ENCODE measurements at places on chromosomes 6 and 20.

DNA sequence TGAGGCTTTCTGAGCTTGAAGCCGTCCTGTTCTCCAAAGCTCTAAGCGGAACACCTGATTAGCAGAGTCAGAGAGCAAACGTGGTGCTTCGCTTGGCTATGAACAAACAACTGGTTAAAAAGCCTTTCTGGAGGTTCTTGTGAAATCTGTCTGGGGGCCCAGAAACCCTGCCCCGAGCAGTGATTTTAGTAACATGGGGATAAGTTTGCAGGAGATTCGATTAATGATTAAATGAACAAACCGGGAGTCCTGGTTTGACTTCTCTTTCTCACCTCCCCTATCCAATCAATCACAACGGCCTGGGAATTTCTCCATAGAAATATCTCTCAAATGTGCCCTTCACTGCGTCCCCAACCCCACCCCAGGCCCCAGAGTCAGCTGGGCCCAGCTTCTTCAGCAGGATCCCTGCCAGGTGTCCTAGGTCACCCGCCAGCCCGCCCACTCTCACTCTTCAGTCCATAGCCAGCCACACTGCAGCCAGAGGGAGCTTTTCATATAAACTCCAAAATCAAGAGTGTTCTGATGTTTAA, 43.6 kb downstream of the ZDHHC14 start:
- H3K27me3 ChIP-seq: no peaks in the 10 kb centered on the region
- no peaks in the 10 kb centered on the region for H3K4me1 ChIP-seq
- H3K27ac ChIP-seq: no peak overlapping the region
- DNase-seq: no peak

- peaks cover 18% of the 10 kb centered on the region for H3K36me3 ChIP-seq
- no peak overlapping the region for H3K27ac ChIP-seq
- no peak for DNase-seq
- no peaks in the 10 kb centered on the region for H3K27me3 ChIP-seq
- H3K4me1 ChIP-seq: peaks cover 13% of the 10 kb centered on the region
- no peak overlapping the region for H3K4me3 ChIP-seq
Observed at GRCh38 chr20:62898970-62899632, 27.2 kb downstream of the DIDO1 start.

GRCh38 chr6:142679907-142680700, 264.9 kb downstream of the HIVEP2 start:
- H3K4me3 ChIP-seq: no peak overlapping the region
- H3K4me1 ChIP-seq: no peaks in the 10 kb centered on the region
- peaks cover 11% of the 10 kb centered on the region for H3K27me3 ChIP-seq

- DNase-seq: peak; percentile 70
- H3K27ac ChIP-seq: no peak overlapping the region
- no peaks in the 10 kb centered on the region for H3K27me3 ChIP-seq
- H3K4me3 ChIP-seq: no peak overlapping the region
- H3K36me3 ChIP-seq: no peaks in the 10 kb centered on the region
Observed at GRCh38 chr6:107319906-107320530, 139.3 kb downstream of the PDSS2 start.

GRCh38 chr6:27505209-27506027, 32.5 kb upstream of the ZNF184 start:
- no peak overlapping the region for H3K4me3 ChIP-seq
- DNase-seq: peak; percentile 32
- H3K27me3 ChIP-seq: no peaks in the 10 kb centered on the region

- H3K4me1 ChIP-seq: peaks cover 10% of the 10 kb centered on the region
- H3K27me3 ChIP-seq: peaks cover 3% of the 10 kb centered on the region
- H3K36me3 ChIP-seq: no peaks in the 10 kb centered on the region
- no peak overlapping the region for H3K27ac ChIP-seq
- H3K4me3 ChIP-seq: no peak overlapping the region
Observed at GRCh38 chr6:89310929-89311328, 4.2 kb downstream of the GABRR2 start.

DNA sequence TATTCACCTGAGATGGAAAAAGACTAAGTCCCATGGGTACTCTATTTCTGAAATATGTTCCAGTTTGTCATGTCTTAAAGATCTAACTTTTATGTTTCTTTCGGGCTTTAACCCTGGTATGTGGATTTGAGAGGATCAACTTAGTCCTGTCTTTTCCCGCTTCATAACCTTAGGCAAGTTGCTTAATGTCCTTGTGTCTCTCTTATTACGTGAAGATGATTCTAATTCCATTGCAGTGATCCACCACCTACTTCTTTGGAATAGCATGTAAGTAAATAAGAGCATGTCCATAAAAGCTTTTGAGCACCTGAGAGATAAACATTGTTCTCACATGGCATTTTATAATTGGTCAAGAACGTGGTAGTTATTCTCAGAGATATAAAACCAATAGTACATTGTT, 23.0 kb downstream of the SPTLC3 start:
- DNase-seq: no peak
- no peak overlapping the region for H3K4me3 ChIP-seq
- no peaks in the 10 kb centered on the region for H3K4me1 ChIP-seq
- H3K36me3 ChIP-seq: no peaks in the 10 kb centered on the region

DNA sequence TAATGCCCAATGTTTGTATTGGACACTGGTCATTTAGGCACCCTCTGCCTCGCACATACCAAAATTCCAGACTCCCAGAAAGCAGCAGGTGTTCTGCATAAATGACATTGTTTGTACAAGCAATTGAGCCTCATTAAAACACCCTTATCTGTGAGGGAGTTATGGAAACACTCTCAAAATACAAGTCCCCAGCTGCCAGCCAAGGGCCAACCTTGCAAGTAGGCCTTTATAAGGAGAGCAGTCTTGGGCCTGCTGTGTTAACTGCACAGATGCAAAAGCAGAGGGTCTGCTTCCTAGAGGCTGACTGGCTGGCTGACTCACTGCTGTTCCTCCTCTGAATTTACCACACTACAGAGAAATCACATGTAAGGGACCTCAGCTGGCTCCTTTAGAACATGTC, 150.4 kb upstream of the HMGN3 start:
- no peaks in the 10 kb centered on the region for H3K4me1 ChIP-seq
- H3K4me3 ChIP-seq: no peak overlapping the region
- DNase-seq: peak; percentile 29
- no peaks in the 10 kb centered on the region for H3K27me3 ChIP-seq

DNA sequence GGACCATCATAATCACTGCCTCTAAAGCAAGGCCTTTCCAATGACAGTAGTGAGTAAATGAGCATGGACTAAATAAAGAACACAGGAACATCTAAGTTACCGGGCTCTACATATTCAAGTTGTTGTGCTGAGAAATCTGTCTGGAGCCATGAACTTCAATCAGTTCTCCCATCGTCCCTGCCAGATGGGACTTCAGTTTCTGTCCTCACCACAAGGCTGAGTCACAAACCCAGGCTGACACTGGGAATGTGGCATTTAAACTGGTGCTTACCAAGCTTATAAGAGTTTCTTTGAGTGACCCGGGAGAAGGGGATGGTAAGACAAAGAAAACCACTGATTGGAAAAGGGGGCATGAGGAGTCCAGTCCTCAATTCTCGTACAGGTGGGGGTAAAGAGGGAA, 497.0 kb downstream of the MAFB start:
- no peak for DNase-seq
- H3K36me3 ChIP-seq: no peaks in the 10 kb centered on the region
- H3K27ac ChIP-seq: no peak overlapping the region
- no peak overlapping the region for H3K4me3 ChIP-seq
- H3K4me1 ChIP-seq: no peaks in the 10 kb centered on the region

- no peak for DNase-seq
- no peaks in the 10 kb centered on the region for H3K36me3 ChIP-seq
- H3K4me3 ChIP-seq: no peak overlapping the region
- no peak overlapping the region for H3K27ac ChIP-seq
- H3K4me1 ChIP-seq: no peaks in the 10 kb centered on the region
Observed at GRCh38 chr20:19562426-19562825, 195.6 kb upstream of the RIN2 start.

DNA sequence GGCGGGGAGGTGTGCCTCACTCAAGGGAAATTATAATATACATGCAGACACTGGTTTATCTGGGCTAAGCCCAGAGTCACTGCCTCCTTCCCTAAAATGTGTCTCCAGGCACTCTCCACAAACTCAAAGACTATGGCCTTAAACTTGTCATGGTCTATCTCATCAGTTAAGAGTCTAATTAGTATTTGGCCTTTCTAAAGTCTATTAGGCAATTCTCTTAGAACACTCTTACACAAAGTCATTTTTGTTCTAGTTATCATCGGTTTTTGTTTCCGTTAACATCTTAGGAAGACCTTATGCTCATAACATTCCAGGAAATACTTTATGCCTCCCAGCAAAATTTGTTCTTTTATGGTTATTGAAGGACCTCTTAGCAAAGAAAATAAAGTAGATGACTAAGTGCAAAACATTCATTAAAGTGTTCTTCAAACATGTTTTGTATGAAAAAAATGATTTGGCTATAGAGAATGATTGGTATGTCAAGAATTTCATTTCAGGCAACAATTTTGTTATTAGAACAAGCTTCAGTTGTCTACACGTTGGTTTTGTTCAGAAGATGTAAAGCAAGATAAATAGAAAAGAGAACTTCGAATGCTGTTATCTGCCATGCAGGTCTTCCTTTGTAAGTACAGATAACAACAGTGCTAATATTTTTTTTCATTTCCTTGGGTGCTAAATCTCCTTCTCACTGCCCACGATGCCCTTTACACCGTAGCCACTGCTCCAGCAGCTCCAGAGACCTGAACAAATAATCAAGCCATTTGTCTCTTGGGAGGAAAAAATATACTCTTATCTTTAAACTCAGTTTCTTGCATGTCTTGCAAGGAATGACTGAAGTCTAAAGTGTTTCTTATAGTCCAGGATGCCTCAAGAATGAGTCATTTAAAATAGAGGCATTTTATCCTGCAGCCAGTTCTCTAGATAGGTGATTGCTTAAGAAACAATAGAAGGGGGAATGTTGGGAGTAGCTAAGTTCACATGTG, 170.4 kb downstream of the HTR1B start:
- H3K36me3 ChIP-seq: no peaks in the 10 kb centered on the region
- peak; percentile 90 for DNase-seq
- no peaks in the 10 kb centered on the region for H3K27me3 ChIP-seq
- no peaks in the 10 kb centered on the region for H3K4me1 ChIP-seq
- H3K4me3 ChIP-seq: no peak overlapping the region

DNA sequence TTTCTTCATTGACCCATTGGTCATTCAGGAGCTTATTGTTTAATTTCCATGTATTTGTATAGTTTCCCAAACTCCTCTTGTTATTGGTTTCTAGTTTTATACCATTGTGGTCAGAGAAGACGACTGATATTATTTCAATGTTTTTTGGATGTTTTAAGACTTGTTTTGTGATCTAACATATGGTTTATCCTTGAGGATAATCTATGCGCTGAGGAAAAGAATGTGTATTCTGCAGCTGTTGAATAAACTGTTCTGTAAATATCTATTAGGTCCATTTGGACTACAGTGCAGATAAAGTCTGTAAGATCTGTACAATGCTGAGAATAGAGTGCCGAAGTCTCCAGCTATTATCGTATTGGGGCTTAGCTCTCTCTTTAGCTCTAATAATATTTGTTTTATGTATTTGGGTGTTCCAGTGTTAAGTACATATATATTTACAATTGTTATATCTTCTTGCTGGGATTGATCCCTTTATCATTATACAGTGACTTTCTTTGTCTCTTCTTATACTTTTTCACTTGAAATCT, 223.3 kb upstream of the ZNF217 start:
- H3K27ac ChIP-seq: no peak overlapping the region
- no peaks in the 10 kb centered on the region for H3K4me1 ChIP-seq
- H3K27me3 ChIP-seq: no peaks in the 10 kb centered on the region
- H3K4me3 ChIP-seq: no peak overlapping the region
- no peak for DNase-seq

GRCh38 chr6:154167126-154167525, 128.1 kb downstream of the OPRM1 start:
- no peaks in the 10 kb centered on the region for H3K36me3 ChIP-seq
- no peak overlapping the region for H3K4me3 ChIP-seq
- peaks cover 2% of the 10 kb centered on the region for H3K4me1 ChIP-seq
- no peak overlapping the region for H3K27ac ChIP-seq
- no peaks in the 10 kb centered on the region for H3K27me3 ChIP-seq

GRCh38 chr6:148347441-148348054, 4.9 kb downstream of the SASH1 start:
- peaks cover 5% of the 10 kb centered on the region for H3K4me1 ChIP-seq
- H3K27me3 ChIP-seq: no peaks in the 10 kb centered on the region
- no peaks in the 10 kb centered on the region for H3K36me3 ChIP-seq
- no peak overlapping the region for H3K27ac ChIP-seq
- no peak overlapping the region for H3K4me3 ChIP-seq

- no peak for DNase-seq
- no peak overlapping the region for H3K4me3 ChIP-seq
- H3K27me3 ChIP-seq: no peaks in the 10 kb centered on the region
- no peaks in the 10 kb centered on the region for H3K4me1 ChIP-seq
Observed at GRCh38 chr6:153476243-153476642, 345.2 kb upstream of the RGS17 start.

GRCh38 chr6:116616737-116617053, 416 bp downstream of the RSPH4A start:
- no peaks in the 10 kb centered on the region for H3K4me1 ChIP-seq
- H3K36me3 ChIP-seq: no peaks in the 10 kb centered on the region
- peak overlapping the region; percentile 20 for H3K27ac ChIP-seq
- DNase-seq: no peak
- peak overlapping the region; percentile 69 for H3K4me3 ChIP-seq

GRCh38 chr6:170068496-170068895, 222.4 kb downstream of the DLL1 start:
- H3K27me3 ChIP-seq: no peaks in the 10 kb centered on the region
- no peak for DNase-seq
- H3K4me1 ChIP-seq: no peaks in the 10 kb centered on the region
- H3K4me3 ChIP-seq: no peak overlapping the region
- no peaks in the 10 kb centered on the region for H3K36me3 ChIP-seq
- no peak overlapping the region for H3K27ac ChIP-seq

GRCh38 chr6:43089467-43089866, 13.4 kb downstream of the PTK7 start:
- DNase-seq: no peak
- no peaks in the 10 kb centered on the region for H3K36me3 ChIP-seq
- no peak overlapping the region for H3K4me3 ChIP-seq

DNA sequence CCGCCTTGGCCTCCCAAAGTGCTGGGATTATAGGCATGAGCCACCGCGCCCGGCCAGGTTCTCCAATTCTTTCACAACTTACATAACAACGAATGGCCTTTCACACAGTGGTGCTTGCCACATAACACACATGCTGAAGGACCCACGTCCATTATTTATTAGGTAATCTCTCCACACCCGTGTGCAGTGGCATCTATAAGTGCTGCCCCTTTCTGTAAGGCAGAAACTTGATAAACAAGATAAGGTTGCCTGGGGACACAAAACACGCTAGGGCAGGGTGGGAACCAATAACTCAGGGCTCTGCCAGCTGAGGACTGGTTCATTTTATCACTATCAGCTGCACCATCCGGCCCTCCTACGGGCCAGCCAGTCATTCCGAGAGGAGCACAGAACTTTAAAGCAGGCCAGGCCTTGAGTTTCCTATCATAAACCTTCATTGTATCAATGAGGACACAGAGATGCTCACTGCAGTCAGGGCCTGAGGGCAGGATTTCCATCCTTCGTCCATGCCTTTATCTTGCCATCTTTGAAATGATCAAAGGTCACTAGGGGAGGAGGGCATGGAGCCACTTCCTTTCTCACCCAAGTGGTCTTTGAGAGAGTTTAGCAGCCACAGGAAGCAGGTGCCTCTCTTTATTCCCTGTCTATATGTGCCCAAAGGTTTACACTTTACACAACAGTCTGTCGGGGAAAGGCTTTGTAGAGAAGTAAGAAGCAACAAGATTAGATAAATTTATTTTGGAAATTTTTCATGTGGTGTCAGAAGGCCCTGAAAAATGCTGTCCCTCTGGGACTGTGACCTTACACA, 37.6 kb downstream of the GPLD1 start:
- no peak for DNase-seq
- H3K27me3 ChIP-seq: no peaks in the 10 kb centered on the region
- no peak overlapping the region for H3K4me3 ChIP-seq
- no peaks in the 10 kb centered on the region for H3K36me3 ChIP-seq

- H3K36me3 ChIP-seq: no peaks in the 10 kb centered on the region
- H3K27ac ChIP-seq: peak overlapping the region; percentile 27
- H3K4me1 ChIP-seq: no peaks in the 10 kb centered on the region
- no peak overlapping the region for H3K4me3 ChIP-seq
Observed at GRCh38 chr6:5763871-5764270, 242.9 kb downstream of the NRN1 start.
